ENCODE measurements at places on chromosomes 4 and X.

DNA sequence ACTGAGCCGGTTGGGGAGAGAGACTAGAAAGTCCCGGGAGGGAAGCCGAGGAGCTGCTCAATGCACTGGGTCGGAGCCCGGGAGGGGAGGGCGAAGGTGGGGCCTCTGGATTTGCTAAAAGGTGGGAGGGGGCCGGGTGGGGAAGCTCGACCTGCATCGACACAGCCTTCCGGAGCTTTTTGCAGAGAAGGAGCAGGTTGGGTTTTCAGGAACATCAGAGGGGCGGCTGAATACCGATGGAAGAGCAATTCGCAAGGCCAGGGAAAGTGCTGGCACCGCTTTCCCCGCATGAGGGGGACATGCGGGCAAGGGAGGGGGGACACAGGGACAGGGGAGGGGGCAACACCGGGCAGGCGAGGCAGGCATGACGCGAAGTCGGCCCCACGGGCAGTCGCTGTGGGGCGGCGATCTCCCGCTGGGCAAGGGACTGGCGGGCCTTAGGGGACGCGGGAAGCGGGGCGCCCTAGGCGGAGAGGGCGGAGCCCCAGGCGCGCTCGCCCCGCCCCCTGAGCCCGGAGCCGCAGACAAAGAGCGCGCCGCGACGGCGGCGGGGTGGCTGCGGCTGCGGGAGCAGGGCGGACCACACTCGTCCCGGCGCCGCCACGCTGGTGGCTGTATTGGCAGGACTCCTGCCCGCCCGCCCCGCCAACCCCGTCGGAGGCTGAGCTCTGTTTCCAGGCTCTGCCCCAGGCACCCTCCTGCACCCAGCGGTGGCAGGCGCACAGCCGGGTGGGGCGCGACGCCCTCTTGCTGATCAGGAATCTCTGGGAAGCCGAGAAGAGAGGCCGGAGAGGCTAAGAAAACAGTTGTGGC lies 11.6 kb downstream of the PDZD4 start:
- ATAC-seq = peak; percentile 85

DNA sequence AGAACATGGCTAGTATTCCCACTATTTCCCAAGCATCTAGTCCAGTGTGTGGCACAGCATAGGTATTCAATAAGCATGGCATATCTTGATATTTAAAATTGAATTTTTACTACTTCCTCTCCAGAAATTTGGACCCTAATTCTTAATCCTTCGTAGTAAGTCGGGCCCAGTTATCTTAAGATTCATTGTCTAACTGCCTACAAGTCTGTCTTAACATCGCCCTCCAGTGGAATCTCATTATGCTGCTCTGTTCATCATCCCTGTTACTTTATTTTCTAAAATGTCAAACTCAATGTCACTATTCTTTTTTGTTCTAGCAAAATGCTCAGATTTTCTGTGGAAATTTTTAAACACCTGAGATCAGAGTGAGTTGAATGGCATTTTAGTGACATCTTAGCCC lies 606.2 kb downstream of the KLHL13 start:
- no peak for ATAC-seq

- no peak for ATAC-seq
These were observed 12.3 kb upstream of the KCND1 start for GRCh38 chrX:48983896-48984295.

DNA sequence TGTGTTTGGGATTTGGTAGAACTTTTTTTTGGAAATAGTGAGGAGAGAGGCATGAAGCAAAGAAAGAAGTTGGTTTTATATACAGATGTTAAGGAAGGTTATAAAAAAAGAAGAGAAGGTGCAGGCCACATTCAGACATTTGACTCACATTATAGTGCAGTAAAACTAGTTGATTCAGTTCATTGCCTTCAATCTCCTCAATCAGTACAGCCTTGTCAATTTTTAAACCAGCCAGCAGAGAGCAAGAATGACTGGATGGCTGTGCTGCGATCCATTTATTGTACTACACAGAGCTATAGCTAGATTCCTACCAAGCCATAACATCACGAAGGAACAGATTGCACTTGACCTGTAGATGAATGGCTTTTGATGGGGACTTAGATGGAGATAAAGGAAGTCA lies 79.7 kb upstream of the LSM6 start:
- no peak for ATAC-seq

DNA sequence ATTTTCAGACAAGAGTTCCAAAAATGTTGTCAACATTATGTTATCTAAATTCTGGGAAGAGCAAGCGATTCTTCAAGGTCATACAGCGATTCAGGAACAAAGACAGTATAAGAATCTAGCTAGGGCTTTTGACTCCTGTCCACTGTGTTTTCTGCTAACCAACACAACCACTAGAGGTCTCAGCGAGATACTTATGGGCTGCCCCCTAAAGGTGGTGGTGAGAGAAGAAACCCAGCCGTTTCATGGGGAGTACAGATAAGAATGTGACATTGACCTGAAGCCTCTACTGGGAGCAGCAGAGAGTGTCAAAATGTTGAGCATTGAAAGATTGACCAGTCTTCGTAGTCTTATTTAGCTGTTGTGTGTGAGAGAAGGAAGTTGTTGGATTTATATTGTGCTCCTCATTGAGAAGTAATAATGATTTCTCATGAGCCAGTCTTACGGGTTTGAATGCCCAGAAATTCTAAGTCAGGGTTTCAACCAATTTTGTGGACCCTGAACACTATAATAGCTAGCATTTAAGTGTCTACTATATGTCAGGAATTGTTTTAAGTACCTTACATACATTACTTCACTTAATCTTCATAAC lies 168.3 kb downstream of the SPRY1 start:
- peak; percentile 96 for ATAC-seq

GRCh38 chr4:129453524-129454200 lies 357.7 kb downstream of the C4orf33 start:
- ATAC-seq = no peak

- ATAC-seq = no peak
These were observed 20.0 kb downstream of the PTTG2 start for GRCh38 chr4:37980246-37980645.

- ATAC-seq = peak; percentile 100
These were observed at the start of gene FRG1 for GRCh38 chr4:189940178-189941004. FRG1 (plus strand) TSS chr4:189940872; CDS start chr4:189941010, 138 bp downstream.

DNA sequence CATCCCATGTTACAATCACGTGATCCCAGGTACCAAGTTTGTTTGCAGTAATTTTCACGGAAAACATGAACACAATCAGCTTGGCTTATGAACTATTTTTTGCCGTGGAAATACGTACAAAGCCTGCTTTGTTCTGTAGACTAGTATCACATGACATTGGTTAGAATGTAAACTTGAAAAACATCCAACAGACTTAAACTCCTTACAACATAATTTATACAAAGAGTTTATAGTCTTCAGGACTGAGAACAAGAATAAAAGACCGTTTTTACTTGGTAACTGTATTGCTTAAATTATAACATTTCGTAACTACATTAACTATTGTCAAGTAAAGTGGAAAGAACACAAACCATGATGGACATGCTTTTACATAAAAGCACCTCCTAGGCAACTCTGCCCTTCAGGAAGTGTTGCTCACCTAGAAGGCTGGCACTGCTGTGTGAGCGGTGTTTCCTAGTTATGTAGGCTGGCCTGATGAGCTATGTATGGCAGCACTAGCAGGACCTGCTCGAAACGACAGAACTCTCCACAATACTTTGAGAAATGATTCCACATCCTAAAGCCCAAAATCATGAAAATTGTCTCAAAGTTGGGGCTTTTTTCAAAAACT lies 41.8 kb upstream of the WDR1 start:
- ATAC-seq = no peak

DNA sequence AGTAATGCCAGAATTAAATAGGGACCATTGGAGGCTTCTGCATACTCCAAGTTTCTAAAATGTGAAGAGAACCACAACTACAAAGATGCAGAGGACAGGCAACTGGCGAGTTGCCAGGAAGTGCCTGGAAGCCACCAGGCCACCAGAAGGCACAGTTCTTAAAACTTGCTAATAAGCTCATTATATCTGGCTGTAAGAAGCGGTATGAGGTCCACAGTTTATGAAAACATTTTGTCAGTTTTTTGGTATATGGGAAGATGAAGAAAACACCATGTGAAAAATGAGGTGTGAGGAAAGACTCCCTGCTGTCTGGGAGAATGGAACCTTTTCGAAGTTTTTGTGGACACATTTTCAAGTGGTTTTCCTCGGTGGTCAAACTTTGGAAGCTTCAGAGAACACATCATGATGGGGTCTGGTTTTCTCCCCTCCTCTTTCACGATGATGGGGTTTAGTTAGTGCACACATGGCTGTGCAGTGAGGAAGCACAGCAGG lies 202.7 kb downstream of the NR3C2 start:
- ATAC-seq = no peak

DNA sequence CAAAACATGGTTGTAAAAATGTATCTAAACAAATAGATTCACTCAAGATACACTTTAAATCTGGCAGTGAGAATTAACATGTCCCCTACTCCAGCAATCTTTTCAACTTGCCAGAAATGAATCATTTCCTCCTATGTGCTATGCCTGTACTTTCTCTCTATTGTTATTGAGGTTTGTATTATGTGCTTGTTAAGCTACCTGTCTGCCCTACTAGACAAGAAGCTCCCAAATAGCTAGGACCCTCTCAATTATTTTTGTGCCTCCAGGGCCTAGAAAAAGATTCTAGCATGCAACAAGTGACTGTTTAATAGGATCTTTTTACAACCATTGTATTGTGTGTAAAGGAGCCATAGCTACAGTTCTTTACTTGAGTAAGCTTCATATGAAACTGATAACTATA lies 3.5 kb upstream of the SAP30 start:
- no peak for ATAC-seq

DNA sequence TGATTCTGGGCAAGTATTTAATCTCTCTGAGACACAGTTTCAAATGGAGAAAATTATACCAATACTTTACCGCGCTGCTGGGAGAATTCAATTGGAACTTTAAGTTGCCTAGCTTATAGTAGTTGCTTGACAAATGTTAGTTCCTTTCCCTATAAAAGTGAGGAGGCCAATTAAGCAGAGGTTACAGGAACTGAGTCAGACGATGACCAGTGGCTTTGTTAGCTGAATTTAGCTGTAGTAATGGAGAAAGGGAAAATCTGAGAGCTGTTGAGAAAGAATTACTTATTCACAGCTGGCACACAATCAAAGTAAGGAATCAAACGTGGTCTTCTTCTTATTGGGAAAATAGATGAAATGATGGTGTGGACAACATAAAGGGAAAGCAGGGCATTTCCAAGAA lies 29.6 kb downstream of the SMARCA1 start:
- no peak for ATAC-seq

DNA sequence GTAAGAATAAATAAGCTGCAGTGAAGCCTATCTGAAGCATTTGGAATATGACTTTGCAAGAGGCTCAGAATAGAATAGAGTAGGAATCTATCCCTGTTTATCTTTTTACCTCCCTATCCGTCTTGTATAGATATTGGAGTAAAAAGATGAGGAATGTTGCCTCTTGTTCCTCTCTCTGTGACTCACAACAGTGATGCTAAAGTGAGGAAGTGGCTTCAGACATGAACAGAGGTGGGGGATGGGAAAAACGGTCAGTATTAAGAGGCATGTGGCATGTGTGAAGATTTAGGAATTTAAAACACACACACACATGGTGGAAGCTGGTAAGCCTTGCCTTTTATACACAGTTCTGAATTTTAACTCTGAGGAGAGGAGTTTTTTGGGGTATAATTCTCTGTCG lies 3.8 kb upstream of the DCAF4L1 start:
- ATAC-seq = no peak

GRCh38 chr4:141739636-141740035 lies 103.3 kb downstream of the IL15 start:
- ATAC-seq = no peak

DNA sequence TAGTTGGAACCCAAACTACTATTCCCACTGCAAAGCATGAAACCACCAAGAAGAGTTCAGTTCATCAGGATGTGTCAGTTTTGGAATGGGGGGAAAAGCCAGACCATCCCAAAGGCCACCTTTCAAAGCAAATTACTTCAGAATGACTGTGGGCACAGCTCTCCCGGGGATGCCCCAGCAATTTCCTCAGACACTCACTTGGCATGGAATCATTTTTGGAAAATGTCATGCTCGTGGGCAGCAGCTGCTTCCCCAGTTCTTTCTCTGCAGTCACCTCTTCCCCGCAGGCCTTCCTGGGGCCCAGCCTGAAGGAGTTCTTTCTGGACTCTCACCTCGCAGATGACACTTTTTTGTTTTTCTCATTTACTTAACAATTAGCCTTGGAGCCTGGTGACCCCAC lies 350.3 kb downstream of the NR3C2 start:
- no peak for ATAC-seq
